ENCODE measurements at places on chromosomes 6 and 20.

GRCh38 chr20:2817891-2818595, 1.9 kb downstream of the TMEM239 start:
- DNase-seq: no peak

GRCh38 chr6:125117818-125118217, 35.8 kb upstream of the TPD52L1 start:
- DNase-seq: no peak

GRCh38 chr6:38957426-38957825, 91.2 kb upstream of the GLP1R start:
- no peak for DNase-seq

- DNase-seq: no peak
Observed at GRCh38 chr20:20799716-20800312, 87.4 kb upstream of the RALGAPA2 start.

GRCh38 chr6:40906759-40907158, 132.3 kb downstream of the UNC5CL start:
- DNase-seq: no peak

GRCh38 chr20:50320901-50321796, 130.5 kb downstream of the CEBPB start:
- DNase-seq: no peak

GRCh38 chr6:1789092-1789491, 179.4 kb downstream of the FOXC1 start:
- DNase-seq: no peak

DNA sequence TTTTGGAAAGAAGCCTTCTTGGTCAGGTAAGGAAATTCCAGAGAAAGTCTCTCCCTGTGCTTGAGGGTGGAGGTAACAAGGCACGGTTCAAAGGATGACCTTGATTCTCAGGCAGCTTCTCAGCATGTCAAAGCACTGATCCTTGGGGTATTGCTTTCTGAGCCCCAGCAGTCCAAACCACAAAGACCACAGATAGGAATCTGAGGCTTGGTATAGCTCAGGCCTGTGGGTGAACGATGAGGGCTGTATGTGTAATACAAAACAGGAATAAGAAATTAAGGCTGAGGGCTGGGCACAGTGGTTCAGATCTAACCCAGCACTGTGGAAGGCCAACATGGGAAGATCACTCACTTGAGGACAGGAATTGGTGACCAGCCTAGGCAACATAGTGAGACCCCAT, 70.2 kb upstream of the SLC22A1 start:
- no peak for DNase-seq

DNA sequence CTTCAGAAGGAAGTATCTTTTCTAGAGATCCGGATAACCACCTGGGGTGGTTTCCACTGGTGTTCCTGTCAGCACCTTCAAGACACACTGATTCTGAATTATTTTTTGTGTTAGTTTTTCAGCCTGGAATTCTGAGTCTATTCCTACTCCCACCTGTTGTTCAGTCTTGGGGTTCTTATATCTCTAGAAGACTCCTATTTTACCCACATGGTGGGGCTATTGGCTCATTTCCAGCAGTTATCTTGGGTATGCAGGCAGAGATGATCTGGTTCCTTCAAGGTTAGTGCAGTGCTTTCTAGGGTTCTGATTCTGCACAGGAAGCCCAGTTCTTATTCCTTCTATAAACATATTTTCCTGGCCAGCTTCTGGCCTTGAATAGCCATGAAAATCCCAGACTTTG, 175.6 kb upstream of the PDE7B start:
- no peak for DNase-seq

- no peak for DNase-seq
Observed at GRCh38 chr20:45813006-45813340, 529 bp downstream of the UBE2C start.

GRCh38 chr6:158972241-158973233, 27.5 kb downstream of the RSPH3 start:
- DNase-seq: no peak

GRCh38 chr6:163672710-163673109, 258.2 kb downstream of the QKI start:
- no peak for DNase-seq

DNA sequence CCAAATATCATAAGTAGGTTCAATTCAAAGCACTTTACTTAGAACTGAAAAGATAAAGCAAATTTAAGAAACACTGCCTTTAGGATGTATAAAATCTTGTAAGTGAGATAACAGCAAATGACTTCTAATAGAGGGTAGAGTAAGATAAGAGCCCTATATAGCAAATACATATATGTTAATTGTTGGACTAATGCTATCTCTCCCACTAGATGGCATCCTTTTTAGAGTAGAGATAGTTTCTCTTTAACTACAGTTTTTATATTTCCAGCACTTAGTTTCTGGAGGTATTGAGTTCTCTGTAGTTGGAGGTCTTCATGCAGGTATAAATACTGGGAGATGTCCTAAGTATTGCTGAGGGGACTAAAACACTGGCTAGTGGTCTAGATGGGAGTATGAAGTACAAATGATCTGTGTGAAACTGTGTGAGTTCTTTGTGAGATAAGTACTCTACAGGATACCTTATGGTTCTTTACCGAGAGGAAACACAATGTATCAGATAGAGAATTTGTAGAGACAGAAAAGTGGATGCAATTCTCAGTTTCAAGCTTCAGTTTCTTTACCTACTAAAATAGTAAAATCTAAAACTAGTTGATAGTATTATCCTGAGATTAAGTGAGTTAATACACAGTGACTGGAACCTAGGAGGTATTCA, 399.3 kb downstream of the KHDRBS2 start:
- DNase-seq: no peak

DNA sequence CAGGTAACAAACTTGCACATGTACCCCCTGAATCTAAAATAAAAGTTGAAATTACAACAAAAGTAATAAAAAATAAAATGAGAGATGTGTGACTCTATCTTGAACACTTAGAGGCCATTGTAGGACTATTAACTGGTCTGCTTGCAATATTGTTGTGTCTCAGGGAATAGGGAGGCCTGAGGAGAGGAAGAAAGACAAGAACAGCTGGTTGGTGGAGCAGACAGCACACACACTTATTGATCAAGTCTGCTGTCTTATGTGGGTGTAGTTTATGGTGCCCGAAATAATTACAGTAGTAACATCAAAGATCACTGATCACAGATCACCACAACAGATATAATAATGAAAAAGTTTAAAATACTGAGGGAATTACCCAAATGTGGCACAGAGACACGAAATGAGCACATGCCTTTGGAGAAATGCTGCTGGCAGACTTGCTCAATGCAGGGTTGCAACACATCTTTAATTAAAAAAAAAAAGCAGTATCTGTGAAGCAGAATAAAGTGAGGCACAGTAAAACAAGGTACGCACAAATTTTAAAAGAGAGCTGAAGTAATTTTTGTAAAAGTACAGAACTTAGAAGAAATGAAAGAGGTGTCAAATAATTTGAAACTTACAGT, 110.1 kb upstream of the HDAC2 start:
- DNase-seq: no peak

- no peak for DNase-seq
Observed at GRCh38 chr6:71531841-71532240, 243.2 kb downstream of the OGFRL1 start.

DNA sequence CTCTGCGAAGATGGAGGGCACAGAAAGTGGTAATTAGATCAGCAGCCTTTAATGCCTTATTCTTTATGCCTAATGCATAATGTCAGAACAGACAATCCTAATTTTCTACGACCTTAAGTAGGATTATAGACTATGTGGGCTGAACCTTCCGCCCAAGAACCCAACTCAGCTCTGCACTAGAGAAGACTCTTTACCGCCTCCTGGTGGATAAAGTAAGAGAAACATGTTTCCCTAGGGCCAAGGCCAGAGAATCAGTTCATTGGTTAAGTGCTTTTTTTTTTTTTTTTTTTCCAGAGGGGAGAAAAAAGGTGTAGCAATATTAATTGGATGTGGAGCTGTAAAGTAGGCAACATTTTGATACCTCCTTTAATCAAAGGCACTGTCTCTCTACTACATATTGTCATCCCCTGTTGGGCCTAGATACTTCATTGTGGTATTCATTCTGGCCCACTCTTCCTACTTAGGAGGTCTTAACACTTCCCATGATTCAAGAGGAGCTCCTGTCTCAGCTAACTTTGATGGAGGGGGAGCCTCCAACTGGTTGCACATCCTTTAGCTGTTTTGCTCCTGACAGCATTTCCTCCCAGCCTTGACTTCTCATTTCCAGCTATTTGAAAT, 124.9 kb upstream of the NRN1 start:
- DNase-seq: no peak

DNA sequence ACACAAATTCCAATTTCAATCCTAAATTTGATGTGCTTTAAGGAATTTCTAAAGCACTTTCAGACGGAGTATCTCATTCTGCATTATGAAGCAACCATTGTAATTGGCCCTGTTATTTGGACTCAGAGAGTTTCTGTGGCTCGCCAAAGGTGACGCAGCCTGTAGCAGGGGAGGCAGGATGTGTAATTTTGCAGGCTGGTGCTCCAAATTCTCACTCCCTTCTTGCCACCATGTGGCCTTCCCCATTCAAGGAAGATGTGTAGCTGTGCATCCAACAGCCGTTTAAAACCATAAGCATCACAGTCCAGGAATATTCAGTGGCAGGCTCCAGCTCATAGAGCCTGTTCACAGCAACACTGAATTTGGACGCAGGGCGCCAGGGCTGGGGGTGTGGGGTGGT, 45.8 kb downstream of the AGPAT4 start:
- no peak for DNase-seq

DNA sequence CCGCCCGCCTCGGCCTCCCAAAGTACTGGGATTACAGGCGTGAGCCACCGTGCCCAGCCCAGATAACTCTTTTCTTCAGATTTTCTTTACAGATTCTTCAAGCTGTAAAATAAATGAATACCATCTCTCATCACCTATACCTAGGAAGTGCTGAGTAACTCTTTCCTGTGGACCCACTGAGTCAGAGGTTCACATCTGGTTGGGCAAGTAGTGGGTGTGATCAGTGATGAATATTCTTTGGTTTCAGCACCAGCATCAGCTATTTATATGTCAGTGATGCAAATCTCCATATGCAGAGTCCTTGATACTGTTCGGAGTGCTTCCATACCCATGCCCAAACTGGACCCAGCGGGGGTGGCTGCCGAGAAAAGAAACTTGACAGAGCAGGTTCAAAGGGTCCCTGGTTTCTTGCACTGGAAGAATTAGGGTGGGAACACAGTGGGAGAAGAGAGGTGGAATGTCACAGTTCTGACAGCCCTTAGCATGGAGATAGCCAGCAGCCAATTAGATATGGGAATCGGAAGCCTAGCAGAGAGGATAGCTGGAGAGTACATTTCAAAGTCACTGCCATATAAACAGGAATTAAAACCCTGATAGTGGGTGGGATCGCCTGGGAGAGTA, 64.9 kb upstream of the DDR1 start:
- no peak for DNase-seq

GRCh38 chr6:148021699-148022098, 320.9 kb upstream of the SASH1 start:
- DNase-seq: no peak

GRCh38 chr6:108633436-108633835, 72.7 kb downstream of the FOXO3 start:
- no peak for DNase-seq

- DNase-seq: no peak
Observed at GRCh38 chr6:11160199-11160598, 48.7 kb upstream of the ERVFRD-1 start.

- DNase-seq: no peak
Observed at GRCh38 chr6:33320315-33321181, 3.0 kb upstream of the ZBTB22 start.

DNA sequence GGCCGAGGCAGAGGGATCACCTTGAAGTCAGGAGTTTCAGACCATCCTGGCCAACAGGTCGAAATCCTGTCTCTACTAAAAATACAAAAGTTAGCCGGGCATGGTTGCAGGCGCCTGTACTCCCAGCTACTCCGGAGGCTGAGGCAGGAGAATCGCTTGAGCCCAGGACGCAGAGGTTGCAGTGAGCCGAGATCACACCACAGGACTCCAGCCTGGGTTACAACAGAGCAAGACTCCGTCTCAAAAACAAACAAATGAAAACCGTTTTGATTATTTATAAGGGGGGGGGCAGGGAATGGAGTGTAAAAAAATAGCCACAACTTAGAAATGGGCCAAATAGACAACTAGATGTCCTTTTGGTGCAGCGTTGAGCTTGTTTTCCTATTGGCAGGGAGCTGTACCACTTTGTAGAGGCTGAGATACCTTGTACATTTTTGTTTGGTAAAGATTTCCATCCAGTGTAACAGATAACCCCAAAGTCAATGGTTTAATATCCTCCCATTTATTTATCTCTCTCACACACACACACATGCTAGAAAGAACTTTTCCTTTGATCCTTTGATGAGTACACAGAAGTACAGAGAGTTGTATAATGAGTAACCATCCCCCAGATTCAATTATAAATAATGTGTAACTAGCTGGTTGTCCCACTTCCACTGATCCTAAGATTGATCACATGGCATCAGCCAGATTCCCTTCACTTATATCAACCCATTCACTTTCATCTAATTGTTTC, 477.5 kb downstream of the PRKN start:
- DNase-seq: no peak

DNA sequence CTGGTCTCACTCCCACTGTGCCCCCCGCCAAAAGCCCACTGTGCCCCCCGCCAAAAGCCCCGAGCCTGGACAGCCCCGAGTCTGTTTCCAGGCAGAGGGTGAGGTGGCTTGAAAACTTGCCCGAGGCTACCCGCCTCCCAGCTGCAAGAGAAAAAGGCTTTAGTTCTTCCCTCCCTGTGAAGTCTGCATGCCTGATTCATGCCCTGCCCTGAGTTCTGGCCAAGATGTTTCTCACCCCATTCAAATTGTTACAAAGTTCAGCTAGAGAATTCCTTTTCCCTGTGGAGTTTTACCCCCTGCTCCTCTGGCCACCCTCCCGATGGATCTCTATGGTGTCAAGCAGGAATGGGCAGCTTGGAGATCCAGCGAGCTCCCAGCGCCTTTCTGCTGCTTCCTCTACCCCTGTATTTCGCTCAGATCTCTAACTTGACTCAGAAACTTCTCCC, 298.8 kb upstream of the MAP3K7 start:
- DNase-seq: no peak

GRCh38 chr20:62812181-62812906, 4.5 kb upstream of the COL9A3 start:
- no peak for DNase-seq

- no peak for DNase-seq
Observed at GRCh38 chr6:87164506-87164905, 9.1 kb downstream of the ZNF292 start.

- DNase-seq: no peak
Observed at GRCh38 chr20:44031001-44031574, 116.4 kb downstream of the TOX2 start.

DNA sequence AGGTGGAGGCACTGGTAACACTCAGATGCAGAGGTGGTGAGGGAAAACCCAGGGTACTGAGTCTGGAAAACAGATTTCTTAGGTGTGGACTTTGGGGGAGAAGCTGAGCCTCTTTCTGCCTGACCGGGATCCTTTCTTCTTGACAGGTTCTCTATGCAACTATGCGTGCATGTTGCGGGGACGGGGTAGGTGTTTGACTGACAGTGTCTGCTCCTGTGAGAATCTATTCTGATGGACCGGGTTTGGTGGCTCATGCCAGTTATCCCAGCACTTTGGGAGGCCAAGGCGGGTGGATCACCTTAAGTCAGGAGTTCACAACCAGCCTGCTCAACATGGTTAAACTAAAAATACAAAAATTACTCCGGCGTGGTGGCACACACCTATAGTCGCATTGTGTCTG, 27.9 kb upstream of the ID1 start:
- no peak for DNase-seq

GRCh38 chr6:150638765-150639164, 39.1 kb downstream of the PLEKHG1 start:
- no peak for DNase-seq
